ENCODE measurements at places on chromosomes 16 and 17.

DNA sequence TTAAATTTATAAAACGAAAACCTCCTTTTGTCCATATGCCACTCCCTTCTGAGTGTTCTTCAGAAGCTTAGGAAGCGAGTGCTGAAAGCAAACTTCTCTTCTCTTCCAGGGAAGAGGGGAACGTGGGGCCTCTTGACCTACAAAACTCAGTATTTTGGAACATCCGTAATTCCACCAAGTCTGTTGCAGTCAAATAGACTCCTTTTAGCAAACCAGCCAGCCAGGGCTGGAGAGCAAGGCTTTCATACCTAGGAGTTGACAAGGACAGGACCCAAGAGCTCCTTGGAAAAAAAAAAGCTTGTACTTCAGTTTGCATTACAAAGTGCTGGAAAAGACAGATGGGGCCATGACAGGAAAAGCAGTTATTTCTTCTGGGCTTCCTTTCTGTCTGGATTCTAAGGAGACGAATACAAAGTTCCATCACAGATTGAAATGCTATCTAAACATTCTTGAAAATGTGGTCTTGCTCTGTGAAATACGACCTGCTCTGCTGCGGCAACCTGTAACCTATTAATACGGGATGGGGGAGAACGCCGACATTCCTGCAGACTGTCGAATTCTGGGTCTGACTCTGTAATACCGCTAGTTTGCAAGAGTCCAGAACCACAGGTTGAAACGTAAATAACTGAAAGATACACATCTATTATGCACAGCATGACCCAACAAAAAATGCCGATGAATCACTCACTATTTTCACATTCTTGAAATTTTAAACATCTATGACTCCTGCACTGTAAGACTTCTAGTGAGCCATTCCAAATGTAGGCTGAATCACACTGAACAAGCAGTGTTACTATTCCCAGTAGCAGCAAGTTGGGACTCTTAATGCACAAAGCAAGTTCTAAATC lies 20.6 kb downstream of the VPS53 start:
- DNase-seq = peak; percentile 12

DNA sequence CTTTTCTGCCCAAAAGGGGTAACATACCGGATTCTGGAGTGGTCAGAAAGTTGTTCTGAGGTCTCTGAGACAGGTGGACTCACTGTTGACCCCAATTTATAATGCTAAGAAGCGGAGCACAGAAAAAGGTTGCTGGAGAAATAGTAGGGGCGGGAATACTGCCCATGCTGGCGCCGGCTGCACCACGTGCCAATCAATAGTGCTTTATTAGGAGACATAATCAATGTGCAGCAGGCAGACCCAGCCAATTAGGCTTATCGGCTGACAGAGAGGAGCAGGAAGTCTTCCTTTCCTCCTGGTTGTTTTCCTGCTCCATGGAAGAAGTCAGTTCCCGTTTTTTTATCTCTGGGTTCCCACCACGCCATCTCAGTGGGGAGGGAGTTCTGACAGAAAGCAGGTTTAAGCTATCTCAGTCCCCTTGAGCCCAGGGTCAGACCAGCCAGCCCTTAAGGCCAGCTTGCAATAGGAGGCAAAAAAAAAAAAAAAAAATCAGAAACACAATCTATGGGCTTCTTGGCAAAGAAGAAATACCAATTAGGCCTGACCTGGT lies 68.2 kb upstream of the IRX6 start:
- DNase-seq = no peak

DNA sequence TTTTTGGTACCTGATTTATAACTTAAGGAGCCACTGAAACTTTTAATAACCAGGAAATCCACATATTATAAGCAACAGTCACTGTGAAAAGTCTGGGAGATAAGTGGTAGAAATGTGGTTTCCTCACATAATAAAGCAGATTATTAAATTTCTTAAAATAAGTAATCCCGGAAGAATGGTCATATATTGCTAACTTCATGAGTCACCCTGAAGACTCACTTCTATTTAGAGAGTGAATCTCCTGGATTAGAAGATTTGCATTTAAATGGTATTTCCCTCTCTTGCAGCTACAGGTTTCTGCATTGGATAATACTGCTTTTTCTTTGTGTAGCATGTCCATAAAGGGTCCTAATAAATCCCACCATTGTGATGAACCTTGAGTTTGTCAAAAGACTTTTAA lies 1286.8 kb upstream of the CDH8 start:
- no peak for DNase-seq

DNA sequence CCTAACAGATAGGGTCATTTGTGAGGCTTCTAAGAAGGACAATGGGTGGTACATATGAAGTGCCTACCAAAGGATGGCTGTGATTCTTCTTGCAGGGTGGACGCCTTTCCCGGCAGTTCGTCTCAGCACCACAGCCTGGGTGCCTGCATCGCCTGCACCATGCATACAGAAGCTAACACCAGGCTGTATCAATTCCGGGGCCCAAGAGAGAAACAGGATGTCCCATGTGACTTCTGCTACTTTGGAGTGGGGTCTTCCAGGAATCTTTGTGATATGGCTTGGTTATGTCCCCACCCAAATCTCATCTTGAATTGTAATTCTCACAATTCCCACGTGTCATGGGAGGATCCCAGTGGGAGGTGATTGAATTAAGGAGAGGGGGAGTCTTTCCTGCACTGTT lies 251.6 kb upstream of the TNRC6C start:
- no peak for DNase-seq

DNA sequence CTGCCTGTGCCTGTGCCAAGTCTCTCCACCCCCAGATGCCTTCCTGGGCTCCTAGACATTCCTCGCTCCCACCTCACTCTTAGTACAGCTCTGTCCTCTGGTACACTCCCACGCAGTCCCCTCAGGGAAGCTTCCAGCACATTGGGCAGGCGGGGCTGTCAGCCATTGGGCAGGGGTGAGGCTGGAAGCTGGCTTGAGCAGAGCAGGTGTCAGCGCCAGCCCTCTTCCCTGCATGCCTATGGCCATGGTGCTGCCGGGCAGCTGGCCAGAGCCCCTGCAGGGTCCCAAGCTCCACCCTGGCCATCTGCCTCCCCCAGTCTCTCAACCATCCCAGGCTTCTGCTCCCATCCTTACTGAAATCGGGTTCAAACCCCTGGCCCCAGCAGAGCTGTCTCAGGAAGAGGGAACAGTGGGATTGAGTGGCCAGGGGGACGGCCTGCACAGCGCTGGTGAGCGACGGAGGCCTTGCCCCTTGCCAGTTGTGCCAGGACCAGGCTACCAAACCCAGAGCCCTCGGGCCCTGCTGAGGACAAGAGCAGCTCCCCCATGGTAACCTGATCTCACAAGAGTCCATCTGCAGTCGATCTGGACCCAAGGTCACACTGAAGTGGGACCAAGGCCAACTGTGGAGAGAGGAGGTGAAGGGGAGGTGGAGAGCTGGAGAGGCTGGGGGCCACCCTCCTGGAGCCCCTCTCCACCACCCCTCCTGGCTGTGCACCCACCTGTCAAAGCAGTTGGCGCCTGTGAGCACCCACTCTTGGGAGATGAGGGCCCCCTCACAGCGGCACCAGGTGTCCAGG lies 2.4 kb upstream of the B9D1 start:
- DNase-seq = no peak

- peak; percentile 6 for DNase-seq
Measured at GRCh38 chr17:71741836-71742235, 379.0 kb upstream of the SOX9 start.

GRCh38 chr17:29051731-29052130 lies 8.8 kb downstream of the PIPOX start:
- DNase-seq = no peak

DNA sequence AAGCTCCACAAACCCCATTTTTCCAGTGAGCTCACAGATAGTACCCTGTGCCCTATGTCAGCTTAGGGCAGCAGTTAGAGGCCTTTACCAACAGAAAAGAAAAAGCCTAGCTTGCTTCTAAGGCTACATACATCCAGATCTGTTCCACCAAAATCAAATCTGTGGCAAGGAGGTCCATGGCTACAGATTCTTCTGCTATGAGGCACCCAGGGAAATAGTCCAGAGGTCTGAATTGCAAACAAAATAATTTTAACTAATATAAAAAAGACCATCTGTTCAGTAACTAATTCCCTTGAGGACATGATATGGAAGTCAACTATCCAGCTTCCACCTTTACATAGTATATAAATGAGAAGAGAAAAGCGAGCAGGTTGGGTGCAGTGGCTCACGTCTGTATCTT lies 129.3 kb downstream of the PARN start:
- no peak for DNase-seq

- no peak for DNase-seq
Measured at GRCh38 chr17:2776589-2777241, 19.5 kb upstream of the RAP1GAP2 start.

DNA sequence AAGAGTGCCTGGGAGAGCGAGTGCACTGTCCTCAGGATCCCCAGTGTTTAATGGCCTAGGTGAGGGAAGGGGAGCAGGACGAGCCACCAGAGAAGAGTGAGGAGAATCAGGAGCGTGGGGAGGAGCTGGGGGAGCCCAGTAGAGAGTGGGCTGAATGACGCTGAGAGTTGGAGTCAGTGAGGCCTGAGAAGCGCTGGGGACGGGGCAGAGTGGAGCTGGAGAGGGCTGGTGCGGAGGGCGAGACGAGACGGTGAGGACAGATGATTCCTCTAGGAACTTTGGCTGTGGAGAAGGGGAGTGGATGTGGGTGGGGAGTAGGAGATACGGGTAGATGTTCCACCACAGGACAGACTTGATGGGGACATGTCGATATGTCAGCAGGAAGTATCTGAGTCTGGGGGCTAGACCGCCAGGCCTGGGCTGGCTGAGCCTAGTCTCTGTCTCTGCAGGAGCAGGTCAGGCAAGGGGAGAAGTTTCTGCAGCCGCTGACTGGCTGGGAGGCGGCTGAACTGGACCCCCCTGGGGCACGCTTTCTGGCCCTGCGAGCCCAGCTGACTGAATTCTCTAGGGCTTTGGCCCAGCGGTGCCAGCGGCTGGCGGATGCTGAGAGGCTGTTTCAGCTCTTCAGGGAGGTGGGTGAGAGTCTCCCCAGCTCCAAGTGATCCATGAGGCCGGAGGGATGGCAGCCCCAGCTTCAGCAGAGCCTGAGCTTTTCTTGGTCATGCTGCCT lies 4.7 kb downstream of the PLEKHG4 start:
- no peak for DNase-seq

DNA sequence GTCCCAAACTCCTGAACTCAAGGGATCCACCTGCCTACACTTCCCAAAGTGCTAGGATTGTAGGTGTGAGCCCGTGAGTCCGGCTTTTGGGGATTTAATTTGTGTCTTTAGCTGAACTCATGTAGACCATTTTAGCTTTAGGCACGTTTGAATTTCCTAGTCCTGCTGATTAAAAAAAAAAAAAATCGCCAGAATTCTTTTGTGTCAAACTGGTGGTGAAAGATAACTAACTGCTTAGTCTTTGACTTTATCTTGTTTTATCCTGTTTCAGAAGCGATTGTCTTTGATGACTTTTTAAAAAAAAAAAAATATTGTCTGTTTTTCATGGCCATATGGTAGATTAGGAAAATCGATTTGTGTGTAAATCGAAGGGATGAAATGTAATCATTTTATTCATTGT lies 2.6 kb downstream of the RABEP1 start:
- no peak for DNase-seq

- no peak for DNase-seq
Measured at GRCh38 chr16:1708768-1709180, 2.8 kb downstream of the MAPK8IP3 start.

DNA sequence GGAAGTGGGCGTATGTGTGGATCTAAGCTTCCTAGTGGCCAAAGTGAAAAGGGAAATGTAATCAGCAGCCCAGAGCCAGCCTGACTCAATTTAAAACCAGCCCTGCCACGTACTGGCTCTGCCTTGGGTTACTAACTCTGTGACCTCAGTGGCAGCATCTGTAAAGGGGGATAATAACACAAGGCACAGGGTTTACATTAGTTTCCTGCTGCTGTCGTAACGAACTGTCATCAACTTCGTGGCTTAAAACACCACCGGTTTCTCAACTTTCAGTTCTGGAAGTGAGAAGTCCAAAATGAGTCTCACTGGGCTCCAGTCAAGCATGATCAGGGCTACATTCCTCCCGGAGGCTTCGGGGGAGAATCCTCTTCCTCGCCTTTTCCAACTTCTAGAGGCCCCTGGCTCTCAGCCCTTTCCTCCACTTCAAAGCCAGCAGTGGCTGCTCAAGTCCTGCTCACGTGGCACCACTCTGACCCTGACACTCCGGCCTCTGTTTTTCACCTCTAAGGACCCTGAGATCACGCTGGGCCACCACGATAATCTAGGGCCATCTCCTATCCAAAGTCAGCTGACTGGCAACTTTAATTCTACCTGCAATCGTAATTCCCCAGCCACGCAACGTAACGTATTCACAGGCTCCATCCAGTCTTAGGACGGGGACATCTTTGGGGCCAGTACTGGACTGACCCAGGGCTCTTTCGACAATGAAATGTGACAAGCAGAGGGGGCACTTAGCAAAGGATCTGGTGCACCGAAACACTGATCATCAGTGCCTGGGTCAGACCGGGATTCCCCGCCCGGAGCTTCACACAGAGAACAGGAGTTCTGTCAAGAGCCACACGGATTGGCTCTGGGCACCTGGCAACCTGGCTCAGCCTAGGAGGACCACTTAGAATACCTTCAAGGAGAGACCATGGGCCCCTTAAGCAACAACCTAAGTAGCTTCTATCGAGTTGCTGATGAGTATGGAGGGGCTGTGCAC lies 14.5 kb downstream of the TMC6 start:
- DNase-seq = no peak

- peak; percentile 83 for DNase-seq
Measured at GRCh38 chr17:6666077-6666521, 14.5 kb downstream of the C17orf100 start.

DNA sequence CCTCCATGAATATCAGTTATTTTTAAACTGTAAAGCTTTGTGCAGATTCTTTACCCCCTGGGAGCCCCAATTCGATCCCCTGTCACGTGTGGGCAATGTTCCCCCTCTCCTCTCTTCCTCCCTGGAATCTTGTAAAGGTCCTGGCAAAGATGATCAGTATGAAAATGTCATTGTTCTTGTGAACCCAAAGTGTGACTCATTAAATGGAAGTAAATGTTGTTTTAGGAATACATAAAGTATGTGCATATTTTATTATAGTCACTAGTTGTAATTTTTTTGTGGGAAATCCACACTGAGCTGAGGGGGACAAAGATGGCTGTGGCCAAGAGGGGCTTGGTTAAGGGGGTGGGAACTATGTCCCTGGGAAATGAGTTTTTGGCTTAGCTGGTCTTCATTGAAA lies 2.3 kb downstream of the CCL11 start:
- DNase-seq = no peak

- no peak for DNase-seq
Measured at GRCh38 chr16:22075776-22076175, 16.6 kb upstream of the VWA3A start.

GRCh38 chr16:78684030-78684611 lies 584.7 kb downstream of the WWOX start:
- peak; percentile 95 for DNase-seq

- no peak for DNase-seq
Measured at GRCh38 chr17:7676533-7676932, 10.8 kb downstream of the TP53 start.

DNA sequence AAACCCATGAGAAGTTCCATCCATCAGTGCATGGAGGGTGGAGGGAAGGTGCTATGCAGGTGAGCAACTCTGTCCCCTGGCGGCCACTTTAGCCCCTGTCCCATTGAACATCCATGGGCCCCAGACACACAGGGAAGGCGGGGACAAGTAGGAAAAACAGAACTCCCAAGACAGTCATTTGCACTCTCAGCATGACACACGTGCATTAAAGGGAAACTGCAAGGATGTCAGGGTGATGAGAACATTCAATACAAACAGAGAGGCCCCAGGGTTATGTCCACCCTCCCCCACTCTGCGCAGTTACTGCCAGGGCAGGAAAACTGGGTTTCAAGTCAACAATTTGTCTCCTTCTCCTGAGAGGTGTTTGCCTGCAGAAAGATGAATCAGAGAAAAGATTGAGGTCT lies 44.0 kb upstream of the AKTIP start:
- DNase-seq = peak; percentile 11

- peak; percentile 86 for DNase-seq
Measured at GRCh38 chr16:678858-679813, 1.1 kb upstream of the STUB1 start.

Data from SW480 (cell line).